ENCODE measurements at places on chromosomes 3 and 15.

DNA sequence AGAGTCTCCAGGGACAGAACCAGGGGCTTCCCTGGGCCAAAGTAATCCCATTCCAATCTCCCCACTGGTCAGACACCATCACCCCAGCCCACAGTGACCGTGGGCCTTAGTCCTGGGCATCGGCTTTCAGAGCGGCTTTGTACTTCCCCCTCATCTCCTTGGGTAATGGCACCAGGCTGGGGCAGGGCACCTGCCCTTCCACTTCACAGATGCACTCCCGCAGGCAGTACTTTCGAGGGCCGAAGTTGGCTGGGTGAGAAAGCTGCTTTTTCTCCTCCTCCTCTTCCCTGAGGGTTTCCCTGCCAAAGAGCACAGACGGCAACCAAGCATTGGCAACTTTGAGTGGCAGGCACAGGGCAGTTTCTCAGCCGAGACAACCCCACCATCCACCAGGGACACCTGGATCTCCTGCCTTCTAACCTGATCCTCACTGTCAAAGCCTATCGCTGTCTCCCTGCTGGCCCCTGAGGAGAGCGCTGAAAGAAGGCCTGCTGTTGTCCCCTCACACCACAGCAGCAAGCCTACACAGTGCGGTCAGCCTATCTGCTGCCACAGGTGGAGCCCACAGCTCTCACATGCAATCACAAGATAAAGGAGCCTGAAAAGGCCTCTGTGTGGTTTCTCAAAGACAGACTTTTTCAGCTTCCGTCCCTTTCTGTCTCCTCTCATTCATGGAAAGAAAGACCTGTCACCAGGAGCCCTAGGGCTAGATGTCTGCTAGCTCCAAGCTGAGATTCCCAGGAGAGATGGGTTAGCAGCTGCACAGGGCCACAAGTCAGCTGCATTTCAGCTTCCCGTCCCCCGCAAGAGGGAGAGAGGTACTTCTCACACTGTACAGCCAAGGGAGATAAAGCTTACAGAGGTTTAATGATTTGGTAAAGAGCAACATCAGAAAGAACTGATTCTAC is 12.5 kb downstream of the MRPS25 start:
- no peak for DNase-seq

GRCh38 chr15:25246641-25247406 is 192.0 kb downstream of the UBE3A start:
- no peak for DNase-seq

DNA sequence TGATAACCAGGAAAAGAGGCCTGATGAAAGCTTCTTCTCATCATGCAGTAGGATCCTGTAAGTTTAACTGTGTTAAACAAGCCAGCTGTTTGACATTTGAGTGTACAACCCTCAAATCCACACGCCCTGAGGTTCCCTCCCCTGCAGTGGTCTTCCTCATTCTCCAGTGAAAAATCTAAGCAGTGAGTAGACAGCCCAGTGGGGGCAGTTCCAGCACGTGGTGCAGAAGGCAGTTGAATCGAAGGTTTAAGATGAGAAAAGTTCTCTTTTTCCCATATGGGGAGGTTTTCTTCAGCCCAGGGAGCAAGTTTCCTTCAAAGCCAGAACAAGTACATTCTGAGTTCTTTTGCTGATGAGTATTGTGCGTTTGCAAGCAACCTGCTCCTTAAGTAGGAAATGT is 174.5 kb downstream of the NR2F2 start:
- DNase-seq: no peak

DNA sequence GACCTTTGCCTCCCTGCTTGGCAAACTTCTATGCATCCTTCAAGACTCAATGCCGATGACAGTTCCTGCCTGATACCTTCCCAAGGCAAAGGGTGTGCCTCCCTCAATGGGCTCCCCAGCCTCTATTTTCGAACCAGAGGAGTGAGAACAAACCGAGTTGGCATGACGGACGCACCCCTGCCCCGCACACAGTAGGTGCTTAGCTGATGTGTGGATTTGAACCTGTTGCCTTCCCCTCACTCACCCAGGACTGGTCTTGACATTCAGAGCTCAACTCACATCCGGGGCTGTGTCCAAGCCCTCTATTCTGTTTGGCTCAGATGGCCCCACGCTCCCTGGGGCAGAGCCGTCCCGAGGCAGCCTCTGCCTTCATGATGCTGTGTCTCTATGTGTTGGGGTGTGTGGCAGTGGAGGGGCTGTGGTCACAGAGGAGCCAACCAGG is 52.2 kb upstream of the SLC6A11 start:
- no peak for DNase-seq

- no peak for DNase-seq
Observed at GRCh38 chr3:170523248-170523647, 62.6 kb downstream of the SLC7A14 start.

DNA sequence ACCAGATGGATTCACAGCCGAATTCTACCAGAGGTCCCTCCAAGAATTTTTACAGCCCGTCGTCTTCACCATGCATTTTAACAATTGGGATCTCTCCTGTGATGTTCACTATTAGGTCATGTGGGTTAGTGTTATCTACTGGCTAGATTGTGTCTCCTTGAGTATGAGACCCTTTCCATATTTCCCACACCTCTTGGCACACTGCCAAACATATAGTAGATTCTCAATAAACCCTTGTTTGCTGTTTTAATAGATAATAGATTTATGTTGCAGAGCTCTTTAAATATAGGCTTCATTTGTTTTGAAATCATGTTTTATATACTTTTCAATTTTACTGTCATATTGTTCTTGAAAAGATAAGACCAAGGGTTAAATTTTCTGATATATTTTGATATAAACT is 34.9 kb upstream of the ADGRG7 start:
- no peak for DNase-seq
